ENCODE measurements at places on chromosomes 16 and 17.

DNA sequence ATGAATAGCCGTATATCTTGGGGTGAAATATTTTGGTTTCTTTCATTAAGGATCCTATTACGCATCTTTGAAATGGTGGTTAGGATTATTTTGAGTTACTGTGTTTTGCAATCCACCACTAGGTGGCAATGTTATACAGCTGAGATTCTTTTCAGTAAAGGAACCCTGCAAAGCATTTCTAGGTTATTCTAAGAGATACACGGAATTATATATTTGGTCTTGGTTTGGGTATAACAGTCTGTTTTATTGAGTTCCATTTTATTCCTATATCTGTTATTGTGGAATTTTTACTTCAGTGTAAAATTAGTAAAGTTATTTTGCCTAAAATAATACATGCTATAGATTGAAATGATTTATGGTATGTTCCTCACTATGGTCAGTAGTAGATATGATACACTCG is 62.9 kb upstream of the CPHXL start:
- no peak for DNase-seq

GRCh38 chr17:5693821-5694220 is 109.5 kb upstream of the NLRP1 start:
- DNase-seq: no peak

DNA sequence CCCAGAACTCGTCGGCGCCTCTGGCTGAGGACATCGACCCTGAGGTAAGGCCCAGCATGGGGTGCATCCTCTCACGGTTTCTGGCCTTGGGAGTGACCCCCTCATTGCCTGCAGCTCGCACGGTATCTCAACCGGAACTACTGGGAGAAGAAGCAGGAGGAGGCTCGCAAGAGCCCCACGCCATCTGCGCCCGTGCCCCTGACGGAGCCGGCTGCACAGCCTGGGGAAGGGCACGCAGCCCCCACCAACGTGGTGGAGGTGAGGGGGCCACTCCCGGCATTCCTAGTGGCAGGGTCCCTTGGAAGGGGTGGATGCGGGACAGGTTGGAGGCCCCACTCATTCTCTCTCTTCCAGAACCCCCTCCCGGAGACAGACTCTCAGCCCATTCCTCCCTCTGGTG is 8.4 kb upstream of the MRPL12 start:
- no peak for DNase-seq

- DNase-seq: no peak
Measured at GRCh38 chr16:56972403-56973293, 10.9 kb downstream of the CETP start.

DNA sequence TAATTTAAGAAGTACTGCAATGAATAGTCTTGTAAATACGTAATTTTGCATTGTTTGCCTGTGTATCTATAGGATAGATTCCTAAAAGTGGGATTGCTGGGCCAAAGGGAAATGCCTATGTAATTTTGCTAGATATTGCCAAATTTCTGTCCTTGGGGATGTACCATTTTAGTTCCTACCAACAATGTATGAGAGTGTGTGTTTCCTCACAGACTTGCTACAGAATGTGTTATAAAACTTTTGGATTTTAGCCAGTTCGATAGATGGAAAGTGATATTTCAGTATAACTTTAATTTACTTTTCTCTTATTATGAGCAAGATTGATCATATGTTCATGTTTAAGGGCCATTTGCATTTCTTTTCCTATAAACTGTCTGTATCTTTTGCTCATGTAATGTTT is 8.3 kb downstream of the TANGO6 start:
- no peak for DNase-seq

- no peak for DNase-seq
Measured at GRCh38 chr17:17841601-17842025, 4.8 kb upstream of the SREBF1 start.

GRCh38 chr16:85003725-85004586 is 7.4 kb downstream of the ZDHHC7 start:
- DNase-seq: no peak

DNA sequence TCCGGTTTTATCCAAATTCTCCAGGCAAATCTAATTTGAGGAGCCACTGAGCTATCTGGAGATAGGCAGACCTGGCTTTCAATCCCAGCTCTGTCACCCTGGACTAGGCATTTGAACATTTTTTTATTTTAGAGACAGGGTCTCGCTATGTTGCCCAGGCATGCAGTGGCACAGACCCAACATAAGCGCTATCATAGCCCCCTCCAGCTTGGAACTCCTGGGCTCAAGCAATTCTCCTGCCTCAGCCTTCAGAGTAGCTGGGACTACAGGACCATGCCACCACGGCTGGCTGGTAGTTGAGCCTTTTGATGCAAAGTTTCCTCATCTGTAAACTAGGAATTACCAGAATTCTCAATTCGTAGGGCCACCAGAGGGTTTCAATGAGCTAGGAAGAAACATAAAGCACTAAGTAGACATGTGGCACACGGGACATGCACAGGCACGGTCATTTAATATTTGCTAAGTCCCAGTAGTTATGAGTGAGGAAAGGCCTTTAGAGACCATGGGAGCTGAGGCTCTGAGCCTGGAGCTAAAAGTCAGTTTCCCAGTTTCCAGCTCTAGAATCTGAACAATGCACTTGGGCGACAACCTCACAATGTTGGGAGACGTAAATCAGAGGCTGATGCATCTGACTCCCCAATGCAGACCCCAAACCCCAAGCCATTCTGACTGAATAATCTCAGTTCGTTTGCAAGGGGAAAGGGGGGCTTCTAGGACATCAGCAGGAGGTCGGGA is 1.1 kb downstream of the ELOB start:
- DNase-seq: no peak

DNA sequence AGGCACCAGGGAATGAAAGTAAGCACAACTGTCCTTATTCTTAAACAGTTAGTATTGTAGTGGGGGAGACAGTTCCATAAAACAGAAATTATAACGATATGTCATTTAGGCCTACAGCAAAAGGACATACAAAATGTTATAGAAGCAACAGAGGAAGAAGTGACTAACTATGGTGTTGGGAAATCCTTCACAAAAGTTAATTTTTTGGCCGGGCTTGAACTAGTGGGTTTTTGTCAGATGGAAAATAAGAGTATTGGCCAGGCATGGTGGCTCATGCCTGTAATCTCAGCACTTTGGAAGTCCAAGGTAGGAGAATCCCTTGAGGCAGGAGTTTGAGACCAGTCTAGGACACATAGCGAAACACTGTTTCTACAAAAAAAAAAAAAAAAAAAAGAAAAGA is 127.8 kb downstream of the SSH2 start:
- DNase-seq: no peak

- peak; percentile 61 for DNase-seq
Measured at GRCh38 chr17:6269478-6269877, 165.4 kb downstream of the AIPL1 start.

DNA sequence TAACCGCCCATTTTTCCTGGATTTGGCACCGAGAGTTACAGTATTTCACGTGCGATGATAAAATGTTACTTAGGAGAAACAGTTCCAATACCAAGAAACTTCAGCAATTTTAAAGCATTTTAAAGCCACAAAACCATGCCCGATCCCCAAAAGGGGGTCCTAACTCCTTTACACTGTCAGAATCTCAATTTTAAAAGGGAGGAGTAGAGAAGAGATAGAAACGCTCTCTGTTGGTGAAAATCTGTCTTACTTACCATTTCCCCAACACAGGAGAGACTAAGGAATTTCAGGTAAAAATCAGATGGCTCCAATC is 526 bp upstream of the RNASEK start:
- peak; percentile 12 for DNase-seq

GRCh38 chr17:62793919-62794665 is 14.0 kb downstream of the MARCHF10 start:
- DNase-seq: no peak

DNA sequence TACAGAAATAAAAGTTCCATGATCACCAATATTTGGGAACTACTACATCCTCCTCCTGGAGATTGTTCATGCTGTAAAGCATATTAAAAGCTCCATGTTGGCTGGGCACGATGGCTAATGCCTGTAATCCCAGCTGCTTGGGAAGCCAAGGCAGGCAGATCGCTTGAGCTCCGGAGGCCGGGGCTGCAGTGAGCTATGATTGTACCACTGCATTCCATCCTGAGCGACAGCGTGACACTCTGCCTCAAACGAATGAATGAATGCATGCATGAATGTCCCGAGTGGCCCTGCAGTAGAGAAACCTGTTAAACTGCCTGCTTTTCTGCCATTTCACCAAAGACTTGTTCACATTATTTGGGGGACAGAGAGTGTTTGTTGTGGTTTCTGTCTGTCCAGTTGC is 15.0 kb downstream of the CNEP1R1 start:
- no peak for DNase-seq

DNA sequence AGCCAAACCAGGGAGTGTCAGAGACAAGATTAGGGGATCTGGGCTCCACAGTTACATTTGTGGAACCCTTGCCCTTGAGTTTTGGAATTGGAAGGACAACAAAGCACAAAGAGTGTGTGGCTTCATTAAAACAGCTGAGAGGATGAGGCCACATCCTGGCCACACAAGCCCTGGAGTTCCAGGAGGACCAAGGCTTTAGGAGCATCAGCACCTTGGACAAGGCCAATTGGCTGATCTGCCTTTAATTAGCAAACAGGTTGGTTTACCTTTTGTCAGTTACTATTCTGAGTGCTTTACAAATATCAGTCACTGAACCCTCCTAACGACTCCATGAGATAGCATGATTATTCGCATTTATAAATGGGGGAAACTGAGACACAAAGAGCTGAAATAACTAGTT is 54.7 kb downstream of the SLC6A2 start:
- no peak for DNase-seq

DNA sequence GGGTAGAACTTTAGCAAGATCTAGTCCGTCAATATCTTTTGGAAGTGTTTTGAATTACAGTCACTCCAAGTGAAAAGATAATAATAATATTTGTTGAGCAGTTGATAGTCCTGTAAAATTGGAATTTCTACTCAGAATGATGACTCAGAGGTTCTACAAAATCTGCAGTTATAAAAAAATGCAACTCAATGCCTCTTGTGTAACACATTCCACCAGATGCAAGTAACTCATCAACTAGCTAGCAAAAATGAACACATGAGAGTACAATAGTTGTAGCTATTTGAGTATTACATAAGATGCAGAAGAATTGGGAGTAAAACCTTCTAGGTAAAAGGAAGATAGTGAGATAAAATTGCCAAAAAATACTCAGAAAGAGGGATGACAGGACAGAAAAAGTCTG is 177.2 kb downstream of the CDH8 start:
- DNase-seq: no peak

Data from femur (tissue), 1 donor.